ENCODE measurements at places on chromosomes 1 and 21.

DNA sequence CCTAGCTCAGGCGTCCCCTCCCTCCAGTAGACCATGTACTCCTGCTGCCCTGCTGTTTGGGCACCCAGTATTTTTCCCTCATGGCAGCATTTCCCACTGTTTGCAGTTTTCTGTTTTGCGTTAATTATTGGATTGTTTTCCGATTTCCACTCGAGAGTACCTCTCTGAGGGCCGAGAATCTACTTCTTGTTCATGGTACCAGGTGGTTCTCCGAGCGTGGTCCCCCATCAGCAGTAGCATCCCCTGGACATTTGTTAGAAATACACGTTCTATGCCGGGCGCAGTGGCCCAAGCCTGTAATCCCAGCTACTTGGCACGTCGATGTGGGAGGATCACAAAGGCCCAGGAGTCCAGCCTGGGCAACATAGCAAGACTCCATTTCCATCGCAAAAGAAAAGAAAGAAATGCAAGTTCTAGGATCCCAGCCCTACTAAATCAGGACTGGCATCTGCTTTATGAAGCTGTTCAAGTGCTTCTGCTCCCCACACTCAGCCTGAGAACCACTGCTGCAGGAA, 690 bp downstream of the RRP1 start:
- DNase-seq: no peak

DNA sequence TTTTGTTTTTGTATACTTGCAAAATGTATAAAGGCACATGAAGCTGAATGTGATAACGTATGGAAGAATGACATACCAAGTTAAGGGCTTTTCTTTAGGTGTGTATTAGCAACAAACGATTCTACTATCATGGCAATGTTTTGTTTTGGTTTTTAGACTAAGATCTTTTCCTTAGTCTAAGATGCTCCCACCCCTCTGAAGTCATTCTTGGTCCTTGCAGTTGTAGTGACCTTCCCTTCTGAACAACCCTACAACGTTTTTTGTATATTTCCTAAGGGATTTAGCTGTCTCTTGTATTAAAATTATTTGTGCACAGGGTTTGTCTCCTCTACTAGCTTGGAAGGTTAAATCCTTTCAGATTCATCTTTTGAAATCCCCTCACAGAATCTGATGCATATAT, 61.0 kb downstream of the SPAG17 start:
- DNase-seq: no peak

DNA sequence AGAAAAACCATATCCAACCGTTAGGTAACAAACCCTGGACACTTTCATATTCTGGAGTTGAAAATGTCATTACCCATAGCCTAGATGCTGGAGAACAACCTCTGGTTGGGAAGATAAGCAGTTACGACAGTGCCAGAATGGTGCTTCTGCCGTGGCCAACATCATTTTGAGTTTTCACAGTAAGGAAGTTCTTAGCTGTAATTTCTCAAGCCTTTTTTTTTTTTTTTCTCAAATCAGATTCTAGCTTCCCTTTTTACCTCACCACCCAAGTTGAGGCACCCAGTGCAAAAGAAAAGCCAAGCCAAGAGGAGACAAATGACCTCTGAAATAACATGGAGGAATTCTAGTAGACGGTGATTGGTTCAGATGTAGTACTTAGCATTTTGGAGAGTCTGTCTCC, 21.8 kb downstream of the PPT1 start:
- no peak for DNase-seq

DNA sequence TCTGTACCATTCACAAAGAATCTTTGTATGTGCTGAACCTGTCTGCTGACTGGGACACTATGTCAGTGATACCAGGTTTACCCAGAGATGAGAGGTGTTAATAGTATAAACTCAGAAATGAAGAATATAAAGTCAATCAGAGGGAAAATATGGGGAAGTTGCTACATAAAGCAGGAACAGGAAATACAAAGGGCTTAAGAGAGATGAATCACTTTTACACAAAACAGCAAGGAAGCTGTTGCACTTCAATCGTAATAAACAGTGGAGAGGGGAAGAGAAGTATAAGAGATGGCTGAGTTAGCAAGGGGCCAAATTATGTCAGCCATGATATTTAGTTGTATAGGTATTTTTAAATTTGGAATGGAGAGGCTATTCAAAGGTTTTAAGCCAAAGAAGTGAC, 890.2 kb upstream of the NCAM2 start:
- no peak for DNase-seq

DNA sequence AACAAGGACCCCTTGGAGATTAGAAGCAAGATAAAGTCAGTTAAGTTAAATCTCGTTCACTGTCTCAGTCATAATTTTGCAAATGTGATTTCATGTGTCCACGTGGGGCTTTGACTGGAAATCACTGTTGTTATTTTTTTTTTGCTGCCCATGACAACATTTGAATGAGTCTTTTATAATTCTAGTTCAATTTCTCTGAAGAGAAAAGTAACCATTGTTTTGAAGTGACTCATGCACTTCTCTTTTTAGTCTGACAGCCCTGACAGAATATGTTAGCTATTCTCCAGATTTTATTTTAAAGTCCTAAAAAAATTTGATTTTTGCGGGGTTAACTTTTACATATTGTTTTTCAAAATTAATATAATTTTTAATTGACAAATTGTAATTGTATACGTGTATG, 30.7 kb upstream of the NLRP3 start:
- DNase-seq: no peak

GRCh38 chr1:183892351-183892793, 87.5 kb downstream of the RGL1 start:
- no peak for DNase-seq

DNA sequence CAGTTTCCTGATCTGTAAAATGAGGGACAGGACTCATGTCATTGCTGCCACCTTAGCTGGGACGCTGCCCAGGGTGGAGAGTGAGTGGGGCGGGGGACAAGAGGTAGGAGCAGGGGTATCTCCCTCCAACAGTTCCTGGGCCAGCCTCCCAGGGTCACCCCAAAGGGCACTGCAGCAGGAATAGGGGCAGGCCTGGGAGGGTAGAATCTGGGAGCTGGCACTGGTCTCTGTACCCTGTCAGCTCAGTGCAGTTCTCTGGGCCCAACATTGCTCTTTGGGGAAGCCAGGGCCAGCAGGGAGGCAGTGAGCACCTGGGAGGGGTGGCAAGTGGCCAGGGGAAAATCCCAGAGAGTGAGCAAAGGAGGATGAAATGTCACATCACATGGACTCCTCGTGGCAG, 55.8 kb downstream of the ELK4 start:
- no peak for DNase-seq

GRCh38 chr1:203380420-203381150, 29.7 kb upstream of the FMOD start:
- no peak for DNase-seq
